ENCODE measurements at places on chromosomes 2 and 18.

DNA sequence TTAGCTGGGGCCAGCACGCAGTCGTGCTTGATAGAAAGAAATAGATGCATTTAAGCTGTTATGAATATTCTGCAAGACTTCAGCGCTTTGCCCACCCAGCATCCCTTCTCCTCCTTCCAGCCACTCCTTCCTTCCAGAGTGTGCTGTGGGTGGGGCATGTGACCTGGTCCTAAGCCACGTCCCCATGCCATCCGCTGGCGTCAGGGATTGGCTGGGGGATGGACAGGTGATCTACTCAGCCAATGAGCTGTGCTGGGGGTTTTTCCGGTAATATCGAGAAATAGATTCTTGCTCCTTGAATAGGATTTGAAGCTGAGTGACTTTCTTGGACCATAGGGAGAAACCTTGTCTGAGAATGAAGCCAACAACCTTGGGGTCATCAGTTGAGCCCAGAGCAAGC lies 4.8 kb upstream of the ZAP70 start:
- DNase-seq, result no peak

DNA sequence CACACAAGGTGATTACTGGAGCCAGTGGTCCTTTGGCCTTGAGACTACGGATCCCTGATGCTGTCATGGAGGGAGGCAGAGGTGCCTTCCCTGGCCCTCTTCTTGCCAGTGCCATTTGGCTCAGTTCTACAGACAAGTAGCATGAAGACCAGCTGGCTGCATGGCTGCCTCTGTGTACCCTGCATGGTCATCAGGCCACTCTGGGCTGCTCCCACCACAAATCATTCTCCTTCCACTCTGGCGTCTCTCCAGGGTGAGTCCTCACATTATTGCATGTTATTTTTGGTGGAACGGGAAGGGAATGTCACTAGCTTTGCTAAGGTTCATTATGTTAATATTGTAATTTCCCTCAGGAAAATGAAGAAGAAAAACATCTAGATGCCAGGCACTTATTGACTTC lies 229.8 kb downstream of the VAPA start:
- DNase-seq, result no peak

DNA sequence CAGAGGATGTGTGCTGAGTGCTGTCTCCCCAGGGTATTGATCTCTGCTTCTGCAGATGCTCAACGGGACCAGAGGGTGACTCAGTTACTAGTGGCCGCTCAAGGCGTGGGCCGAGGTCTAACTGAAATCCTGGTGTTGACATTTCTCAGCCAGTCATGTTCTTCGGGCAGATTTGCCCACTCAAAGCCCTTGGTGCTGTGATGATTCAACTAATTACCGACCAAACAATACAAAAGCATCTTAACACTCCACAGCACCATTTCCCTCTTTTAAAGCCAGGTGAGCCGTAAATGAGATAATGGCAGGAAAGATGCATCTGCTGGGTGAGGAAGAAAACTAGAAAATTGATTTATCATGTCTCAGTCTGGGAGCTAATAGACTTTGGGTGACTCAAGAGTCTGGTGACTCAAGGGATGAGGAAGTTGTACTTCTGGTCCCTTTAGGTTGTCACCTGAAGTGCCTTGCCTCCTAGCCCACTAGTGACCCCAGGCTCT lies 32.7 kb upstream of the PRLH start:
- no peak for DNase-seq

DNA sequence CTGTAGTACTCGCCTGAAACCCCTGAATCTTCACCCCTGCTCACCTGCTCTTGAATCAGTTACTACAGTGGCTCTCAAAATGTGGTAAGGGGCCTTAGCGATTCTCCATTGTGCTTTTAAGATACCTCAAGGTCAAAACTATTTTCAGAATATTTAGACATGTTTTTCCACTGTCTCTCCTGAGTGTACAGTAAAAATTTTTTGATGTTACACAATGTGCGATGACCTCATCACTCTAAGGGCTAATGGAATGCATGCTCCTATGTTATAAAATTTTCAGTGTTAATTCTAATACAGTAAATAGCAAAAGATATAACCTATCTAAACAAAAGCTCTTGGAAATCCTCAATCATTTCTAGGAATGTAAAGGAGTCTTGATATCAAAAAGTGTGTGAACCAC lies 336.9 kb upstream of the PKDCC start:
- DNase-seq, result no peak

- no peak for DNase-seq
Observed at GRCh38 chr2:124526221-124526620, 501.1 kb downstream of the CNTNAP5 start.

DNA sequence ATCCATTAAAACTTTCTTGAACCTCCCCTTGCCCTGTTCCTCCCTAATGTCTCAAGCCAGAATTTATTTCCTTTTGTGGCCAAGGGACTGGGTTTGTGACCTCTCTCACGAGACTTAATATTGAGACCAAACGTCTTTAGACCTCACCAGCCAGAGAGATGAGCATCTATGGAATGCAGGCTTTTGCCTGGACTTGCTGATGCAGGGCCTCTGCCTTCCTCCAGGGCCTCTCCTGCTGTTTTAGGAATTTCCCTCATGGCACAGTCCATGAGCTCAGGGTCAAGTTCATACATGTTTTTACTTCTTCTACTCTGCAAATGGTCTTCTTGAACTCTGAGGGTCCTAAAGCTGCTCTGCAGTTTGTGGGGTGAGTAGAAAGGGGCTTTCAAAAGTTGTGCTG lies 22.3 kb downstream of the IL1B start:
- DNase-seq, result no peak

DNA sequence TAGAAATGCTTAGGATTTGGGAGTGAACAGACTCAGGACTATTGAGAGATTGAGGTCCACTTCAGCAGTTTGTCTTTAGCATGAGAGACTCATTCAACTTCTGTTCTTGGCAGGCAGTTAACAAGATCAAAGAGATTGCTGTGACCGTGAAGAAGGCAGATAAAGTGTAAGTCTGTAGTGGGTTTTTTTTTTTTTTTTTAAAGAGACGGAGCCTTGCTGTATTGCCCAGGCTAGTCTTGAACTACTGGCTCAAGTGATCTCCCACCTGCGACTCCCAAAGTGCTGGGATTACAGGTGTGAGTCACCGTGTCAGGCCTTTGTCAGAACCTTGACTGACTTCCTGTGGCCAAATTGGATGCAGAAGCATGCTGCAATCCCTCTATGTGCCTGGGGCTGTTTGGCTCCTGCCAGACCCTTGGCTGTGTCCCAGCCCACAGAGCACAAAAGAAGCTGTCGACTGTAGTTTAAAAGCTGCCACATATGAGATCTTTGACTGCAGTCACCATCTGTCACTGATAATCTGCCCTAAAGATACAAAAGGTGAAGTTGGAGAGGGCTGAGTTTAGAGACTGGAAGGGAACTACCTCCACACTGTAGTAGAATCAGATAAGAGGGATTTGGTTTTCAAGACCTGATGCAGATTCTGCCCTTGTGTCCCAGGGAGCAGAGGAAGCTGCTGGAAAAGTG lies 9.9 kb downstream of the CCT7 start:
- DNase-seq, result no peak

DNA sequence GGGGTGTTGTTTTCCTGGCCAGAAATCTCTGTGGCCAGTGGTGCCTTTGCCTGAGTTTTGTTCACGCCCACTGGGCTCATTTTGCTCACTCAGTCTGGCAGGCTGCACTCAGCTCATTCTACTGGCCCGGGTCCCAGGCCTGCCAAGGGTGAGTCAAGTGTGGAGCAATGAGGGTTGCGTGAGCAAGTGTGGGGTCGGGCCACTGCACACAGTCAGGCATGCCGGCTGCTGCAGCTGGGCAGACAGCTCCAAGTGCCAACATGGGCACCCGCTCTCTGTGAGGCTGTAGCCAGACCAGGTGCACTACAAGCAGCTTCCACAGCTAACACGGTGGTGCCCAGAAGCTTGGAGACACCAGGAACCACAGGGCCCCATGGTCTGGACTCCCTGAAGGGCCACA lies 801.1 kb upstream of the RAB6C start:
- DNase-seq, result no peak

GRCh38 chr2:159217676-159218075 lies 68.8 kb downstream of the WDSUB1 start:
- DNase-seq, result no peak

GRCh38 chr2:96895032-96895745 lies 25.3 kb upstream of the SEMA4C start:
- no peak for DNase-seq

GRCh38 chr18:5601188-5601624 lies 57.4 kb upstream of the EPB41L3 start:
- DNase-seq, result no peak

DNA sequence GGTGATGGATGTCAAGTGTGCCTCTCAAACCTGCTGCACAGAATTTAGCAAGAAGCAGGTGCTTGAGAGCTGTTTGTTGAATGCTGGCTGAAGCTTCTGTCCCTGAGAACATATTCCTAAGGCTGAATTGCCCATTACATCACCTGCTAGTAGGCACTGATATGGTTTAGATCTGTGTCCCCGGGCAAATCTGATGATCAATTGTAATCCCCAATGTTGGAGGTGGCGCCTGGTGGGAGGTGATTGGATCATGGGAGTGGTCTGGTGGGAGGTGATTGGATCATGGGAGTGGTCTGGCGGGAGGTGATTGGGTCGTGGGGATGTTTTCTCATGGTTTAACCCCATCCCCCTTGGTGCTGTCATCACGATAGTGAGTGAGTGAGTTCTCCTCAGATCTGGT lies 128.0 kb downstream of the HRH4 start:
- DNase-seq, result no peak

DNA sequence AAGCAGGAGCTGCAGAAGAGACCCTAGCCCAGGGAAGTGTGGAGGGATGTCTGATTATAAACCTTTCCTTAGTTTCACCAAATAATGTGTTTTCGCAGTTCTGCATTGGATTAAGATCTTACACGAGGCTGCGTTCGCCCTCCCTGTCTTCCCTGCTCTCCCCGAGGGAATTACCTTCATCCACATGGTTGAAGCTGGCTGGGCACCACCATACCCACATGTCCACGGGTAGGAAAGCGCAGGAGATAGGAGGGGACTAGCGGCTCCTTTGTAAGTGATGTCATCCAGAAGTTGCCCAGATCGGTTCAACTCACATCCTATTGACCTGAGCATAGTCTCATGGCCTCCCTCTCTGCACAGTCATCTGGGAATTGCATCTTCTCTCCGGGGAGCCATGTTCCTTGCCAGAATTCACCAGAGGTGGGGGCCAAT lies 1.1 kb downstream of the TTL start:
- no peak for DNase-seq

GRCh38 chr2:231648579-231649174 lies 56.0 kb downstream of the TEX44 start:
- DNase-seq, result peak; percentile 51

GRCh38 chr2:74347742-74348141 lies 4.5 kb upstream of the SLC4A5 start:
- no peak for DNase-seq

DNA sequence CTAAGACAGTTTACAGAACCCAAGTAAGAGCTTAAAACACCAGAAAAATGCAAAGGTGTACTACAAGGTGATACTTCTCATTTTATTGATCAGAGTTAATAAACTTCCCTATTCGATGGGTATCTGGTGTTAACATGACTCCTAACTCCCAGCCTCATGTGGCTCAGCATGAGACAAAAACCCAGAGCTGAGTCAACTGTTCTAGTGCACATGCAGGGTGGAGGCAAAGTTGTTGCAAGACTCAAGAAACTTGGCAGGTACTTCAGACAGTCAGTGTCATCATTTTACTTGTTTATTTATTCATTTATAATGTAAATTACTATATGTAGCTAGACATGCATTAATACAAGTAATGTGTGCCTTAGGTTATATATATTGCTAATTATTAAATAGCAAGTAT lies 216.6 kb upstream of the DSEL start:
- no peak for DNase-seq

DNA sequence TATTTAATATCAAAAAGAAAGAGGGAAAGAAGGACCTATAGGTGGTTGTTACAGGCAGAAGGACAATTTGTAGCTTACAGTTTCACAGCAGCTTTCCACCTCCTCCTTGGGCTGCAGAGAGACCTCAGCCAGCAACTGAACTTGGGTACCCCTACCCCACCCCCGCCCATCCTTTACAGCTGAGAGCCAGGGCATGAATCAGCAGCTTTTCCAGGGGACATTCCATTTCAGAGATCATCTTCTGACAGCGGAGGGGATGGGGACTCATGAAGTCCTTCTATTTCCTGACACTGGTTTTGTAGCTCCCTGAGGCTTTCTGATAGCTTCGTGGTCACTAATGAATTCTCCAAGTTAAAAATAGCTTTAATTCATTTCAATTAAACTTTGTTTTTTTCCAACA lies 96.4 kb downstream of the ITGB1BP1 start:
- DNase-seq, result no peak

DNA sequence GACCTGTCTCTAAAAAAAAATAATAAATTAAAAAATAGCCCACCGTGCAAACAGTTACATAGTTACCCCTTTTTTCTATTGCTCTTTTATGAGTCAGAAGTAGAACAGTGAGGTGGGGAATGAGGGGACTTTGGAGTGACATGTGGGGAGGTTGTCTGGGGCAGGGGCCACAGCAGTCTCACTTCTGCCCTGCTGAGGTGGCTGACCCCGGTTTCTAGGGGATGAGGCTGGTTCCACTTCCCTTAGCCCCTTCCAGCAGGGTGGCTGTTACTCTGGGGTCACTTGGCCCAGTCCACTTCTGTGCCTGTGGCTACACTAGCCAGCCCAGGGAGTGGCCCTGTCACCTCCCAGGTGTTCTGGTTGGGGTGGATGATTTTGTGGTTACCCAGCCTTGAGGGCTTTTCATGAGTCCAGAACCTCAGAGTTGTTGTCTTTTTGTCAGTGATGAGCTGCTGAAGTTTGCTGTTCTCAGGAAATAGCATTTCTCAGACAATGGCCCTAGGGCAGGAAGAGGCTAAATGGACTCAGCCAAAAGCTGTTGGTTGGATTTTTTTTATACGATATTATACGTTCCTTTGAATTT lies 28.0 kb upstream of the SCLY start:
- DNase-seq, result no peak

DNA sequence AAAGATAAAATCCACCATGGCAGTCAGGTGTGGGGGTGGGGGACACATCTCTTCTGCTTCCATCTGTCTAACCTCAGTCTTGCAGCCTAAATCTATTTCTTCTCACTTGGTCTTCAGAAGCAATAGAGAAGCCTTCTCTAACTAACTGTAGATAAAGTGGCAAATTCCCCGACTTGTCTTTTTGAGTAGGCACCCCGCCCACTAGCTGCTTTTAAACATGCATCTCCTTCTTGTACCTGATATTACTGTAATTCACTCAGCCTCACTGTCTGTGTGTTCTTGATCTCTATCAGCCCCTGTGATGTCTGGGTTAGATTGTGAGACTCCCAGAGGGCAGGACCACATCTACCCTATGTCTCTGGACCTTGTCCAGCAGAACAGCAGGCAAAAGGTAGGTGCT lies 6.8 kb downstream of the MARCHF4 start:
- DNase-seq, result no peak

Data from stimulated activated CD4-positive, alpha-beta T cell treated with anti-CD3 and anti-CD28 coated beads, Interleukin-12 subunit alpha, Interleukin-12 subunit beta, amount 100 ng/mL, for 48 hours (primary cell).